ENCODE measurements at places on chromosomes 5 and 9. TPM values are rescaled to one million over a fixed set of nuclear protein-coding genes. Genes with fewer than 3 reads are reported as not detected.

Gene RNF224
- total RNA-seq: not detected

Gene GRXCR2
- total RNA-seq: not detected

- DNase-seq: no peak
Observed at GRCh38 chr5:178072749-178073148, 40.6 kb upstream of the N4BP3 start.

DNA sequence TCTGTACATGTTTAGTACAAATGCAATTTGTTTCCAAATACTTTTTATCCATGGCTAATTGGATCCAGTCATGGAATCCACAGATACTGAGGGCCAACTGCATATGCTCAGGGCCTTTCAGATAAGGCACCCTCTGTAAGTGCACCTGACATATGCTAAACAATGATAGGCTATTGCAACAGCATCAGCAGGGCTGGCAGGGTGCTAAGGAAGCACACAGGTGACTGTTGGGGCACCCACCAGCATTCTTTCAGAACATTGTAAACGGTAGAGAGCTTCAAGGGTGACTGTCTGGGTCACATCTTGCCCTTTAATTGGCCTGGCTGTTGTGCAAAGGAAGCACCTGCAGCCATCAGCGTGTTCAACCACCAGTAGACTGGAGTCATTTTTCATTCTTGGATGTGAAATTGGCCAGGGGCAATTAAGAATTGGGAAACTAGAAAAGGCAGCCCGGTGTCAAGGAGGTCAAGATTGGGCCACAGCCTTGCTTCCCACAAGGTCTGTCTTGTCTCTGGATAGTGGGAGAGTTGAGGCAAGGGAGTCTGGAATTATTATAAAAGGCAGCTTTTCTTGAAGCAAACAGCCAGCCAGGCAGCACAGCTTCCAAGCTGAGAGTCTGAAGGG, 129.3 kb upstream of the RAI14 start:
- DNase-seq: no peak

- DNase-seq: no peak
Observed at GRCh38 chr5:143796753-143797152, 15.2 kb upstream of the HMHB1 start.

DNA sequence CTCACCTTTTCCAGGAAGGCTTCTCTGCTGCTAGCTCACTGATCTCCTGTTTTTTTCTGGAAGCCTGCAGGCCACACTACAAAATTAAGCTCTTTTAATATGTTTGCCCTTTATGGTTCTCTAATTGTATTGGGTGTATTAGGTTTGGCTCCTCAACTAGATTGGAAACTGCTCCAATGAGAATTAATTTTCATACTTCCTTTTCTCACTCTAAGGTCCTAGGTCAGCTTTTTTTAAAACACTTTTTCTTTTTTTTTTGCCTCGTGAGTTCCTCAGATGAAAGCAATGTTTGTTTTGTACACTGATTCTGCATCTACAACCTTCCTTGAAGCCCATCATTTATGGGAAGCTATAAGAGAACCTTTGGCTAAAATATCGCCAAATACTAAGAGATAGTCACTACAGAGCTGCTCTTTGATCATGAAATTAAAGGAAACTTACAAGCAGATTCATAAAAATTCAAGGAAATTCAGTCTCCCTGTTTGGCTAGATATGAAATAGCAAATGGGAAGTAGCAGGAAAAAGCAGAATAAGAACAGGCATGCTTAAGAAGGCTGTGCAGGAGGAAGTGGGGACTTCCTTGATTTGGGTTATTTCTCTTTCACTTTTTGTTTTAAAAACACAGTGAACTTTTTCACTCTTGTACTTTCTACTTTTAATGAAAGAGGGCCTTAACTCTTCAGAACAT, 55.2 kb upstream of the FYB1 start:
- peak; percentile 43 for DNase-seq

DNA sequence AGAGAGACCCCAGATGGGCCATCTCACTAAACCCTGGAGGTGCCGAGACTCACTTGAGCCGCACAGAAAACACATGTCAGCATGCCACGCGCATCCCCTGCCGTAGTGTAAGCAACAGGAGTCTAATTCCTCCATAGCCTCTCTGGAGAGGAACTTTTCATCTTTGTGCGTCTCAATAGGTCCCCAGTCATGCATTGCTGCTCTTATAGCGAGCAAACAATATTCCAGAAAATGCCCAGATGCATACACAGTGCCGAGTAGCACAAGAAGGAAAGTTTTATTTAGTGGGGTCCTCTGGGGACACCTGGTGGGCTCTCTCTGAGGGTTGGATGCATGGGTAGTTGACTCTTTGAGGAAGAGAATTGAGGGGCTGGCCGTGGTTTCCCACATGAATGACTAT, 97.9 kb upstream of the DAP start:
- no peak for DNase-seq
